ENCODE measurements at places on chromosomes 7 and 10.

DNA sequence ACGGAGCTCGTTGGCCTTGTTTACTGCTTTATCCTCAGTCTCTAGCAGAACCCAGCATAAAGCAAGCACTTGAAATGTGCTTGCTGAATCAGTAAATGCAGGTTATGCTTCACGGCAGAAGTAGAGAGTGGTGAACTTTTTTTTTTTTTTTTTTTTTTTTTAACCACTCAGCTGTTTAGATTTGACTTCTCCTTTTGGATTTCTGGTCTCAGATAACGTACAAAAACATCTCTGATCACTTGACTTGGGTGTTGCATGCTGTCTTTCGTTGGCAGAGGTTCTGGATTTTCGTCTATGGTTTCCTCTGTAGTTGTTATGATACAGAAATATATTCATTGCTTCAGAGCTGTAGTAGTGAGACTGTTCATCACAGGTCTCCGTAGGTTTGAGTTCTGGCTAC is 242.5 kb upstream of the HABP2 start:
- no peak for DNase-seq

- DNase-seq, result no peak
Measured at GRCh38 chr10:49751636-49752510, 10.2 kb downstream of the OGDHL start.

GRCh38 chr7:121006711-121007315 is 18.3 kb downstream of the CPED1 start:
- no peak for DNase-seq

DNA sequence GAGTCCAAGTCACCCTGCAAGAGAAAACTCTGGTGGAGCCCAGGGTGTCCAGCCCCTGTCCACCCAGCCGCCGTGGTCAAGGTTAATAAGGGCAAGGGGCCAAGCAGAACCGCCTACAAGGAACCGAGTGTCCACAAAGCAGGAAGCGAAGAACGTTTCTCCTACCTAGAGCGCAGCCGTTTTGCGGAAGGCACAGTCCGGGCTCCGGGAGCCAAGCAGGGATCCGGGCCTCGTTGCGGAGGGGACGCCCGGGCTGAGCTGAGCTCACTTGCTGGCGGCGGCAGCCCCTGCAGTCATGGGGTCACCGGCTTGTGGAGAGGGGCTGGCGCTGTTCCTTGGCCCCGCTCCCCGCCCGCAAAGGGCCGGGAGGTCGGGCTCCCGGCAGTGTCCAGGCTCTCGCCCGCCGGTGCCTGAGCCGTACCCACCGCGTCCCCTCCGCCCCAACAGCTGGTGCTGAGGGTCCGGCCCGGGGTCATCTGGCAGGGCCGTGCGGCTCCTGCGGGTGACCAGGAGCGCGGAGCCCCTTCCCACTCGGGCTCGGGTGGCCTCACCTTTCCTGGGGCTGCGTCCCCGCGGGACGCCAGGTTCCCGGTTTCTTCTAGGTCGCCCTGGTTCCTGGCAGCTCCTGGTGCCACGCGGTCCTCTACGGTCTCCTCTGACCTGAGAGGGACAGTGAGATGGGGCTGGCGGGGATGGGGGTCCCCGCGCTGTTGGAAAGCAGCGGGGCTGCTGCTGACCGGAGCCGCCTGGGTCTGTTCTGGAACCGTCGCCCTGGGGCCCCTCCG is 14.0 kb upstream of the ZNF273 start:
- peak; percentile 6 for DNase-seq

GRCh38 chr7:67947646-67948045 is 951.0 kb downstream of the TYW1 start:
- DNase-seq, result no peak

- DNase-seq, result no peak
Measured at GRCh38 chr10:114393482-114393881, 10.8 kb downstream of the AFAP1L2 start.

- DNase-seq, result no peak
Measured at GRCh38 chr10:12502526-12503274, 153.4 kb downstream of the CAMK1D start.

DNA sequence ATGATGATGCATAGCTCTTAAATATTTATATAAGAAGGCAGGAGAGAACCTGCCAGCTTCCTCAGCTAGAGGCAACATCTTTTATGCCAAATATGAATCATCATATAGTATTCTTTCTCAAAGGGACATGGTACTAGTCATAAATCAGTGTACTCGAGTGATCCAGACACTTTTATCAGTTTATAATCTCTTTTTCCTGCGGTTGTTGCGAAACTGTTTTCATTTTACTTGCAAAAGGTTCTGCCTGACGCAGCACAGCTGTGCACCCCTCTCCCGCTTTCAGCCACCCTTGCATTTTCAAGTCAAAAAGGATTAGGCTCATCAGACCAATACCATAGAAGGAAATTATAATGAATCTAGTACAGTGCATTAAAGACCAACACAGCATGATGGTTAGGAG is 332.3 kb upstream of the PRKCQ start:
- DNase-seq, result no peak

DNA sequence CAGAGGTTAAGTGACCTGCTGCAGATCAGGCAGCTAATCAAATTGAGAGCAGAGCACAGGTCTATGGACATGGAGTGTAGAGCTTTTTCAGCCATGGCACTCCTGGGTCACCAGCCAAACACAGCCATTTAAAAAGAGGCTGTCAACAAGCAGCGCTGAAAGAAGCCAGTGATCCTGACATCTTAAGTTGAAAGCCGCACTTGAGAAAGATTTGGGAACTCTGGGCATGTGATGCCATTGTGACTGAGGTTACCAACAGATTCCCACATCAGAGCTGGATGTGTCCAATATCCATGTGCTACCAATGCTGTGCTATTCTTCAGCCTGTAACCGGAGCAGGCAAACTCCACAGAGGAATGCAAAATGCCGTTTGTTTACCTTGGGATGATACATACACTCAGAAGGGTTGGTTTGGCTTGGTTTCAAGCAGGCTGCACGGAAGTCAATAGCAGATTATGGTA is 56.2 kb upstream of the ABLIM1 start:
- no peak for DNase-seq

- DNase-seq, result no peak
Measured at GRCh38 chr10:127195041-127195506, 1.3 kb downstream of the INSYN2A start.

DNA sequence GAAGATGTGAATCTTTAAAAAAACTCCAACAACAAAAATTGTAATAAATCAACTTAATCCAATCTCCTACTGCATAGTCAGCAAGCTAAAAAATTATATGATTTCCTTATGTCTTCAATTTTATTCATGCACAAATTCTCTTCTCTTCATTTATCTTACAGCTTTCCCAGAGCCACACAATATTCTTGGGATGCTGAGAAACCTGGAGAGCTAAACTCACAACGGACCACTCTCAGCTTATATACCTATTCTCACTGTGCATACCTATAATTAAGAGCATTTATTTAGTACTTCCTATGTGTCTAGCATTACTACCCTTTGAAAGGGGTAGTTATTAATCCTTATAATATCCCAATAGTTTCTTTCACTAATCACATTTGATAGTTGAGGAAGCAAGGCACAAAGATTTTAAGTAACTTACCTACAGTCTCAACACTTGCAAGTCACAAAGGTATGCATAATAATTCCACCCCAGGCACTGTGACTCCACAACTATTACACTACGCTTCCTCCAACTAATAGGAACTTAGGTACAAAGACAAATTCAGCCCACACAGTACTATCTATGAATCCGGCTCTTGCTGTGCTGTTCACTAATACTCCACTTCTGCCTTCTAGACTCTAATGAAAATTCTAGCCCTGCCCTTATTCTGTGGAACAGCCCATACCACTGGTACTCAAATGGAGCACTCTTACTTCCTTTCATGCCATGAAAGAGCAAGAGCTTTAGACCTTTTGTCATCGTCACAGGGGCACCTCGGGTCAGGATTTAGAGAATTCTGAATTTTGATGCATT is 5.1 kb downstream of the CCDC71L start:
- DNase-seq, result no peak

GRCh38 chr10:58385784-58386112 is 538 bp downstream of the TFAM start:
- peak; percentile 6 for DNase-seq

DNA sequence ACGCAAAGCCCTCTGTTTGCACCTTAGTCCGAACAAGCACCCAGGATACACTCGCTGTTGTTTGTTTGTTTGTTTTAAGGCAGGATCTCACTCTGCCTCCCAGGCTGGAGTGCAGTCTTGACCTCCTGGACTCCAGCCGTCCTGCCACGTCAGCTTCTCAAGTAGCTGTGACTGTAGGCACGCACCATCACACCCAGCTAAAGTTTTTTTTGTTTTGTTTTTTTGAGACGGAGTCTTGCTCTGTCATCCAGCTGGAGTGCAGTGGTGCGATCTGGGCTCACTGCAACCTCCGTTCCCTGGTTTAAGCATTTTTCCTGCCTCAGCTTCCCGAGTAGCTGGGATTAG is 76.8 kb downstream of the CTBP2 start:
- no peak for DNase-seq

GRCh38 chr10:48652344-48652743 is 32.3 kb upstream of the WDFY4 start:
- no peak for DNase-seq

DNA sequence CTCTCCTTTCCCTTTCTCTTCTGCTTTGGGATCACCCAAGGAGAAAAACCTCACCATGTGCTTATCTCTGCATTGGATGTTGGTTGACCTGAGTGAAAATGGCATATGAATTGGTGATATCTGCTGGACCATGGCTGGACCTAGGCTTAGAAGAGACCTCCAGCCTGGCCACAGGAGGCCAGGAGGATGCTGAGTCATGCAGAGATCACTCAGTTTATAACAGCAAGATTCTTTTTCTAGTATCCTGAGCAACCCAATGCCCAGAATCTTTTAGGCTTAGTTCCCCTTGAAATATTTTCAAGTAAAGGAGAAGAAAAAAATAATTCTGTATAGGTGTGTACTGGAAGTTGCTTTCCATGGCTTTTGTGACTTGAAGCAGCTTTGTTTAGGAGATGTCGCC is 236.3 kb downstream of the KLF6 start:
- DNase-seq, result no peak

GRCh38 chr7:49805371-49806007 is 32.1 kb downstream of the VWC2 start:
- DNase-seq, result no peak

DNA sequence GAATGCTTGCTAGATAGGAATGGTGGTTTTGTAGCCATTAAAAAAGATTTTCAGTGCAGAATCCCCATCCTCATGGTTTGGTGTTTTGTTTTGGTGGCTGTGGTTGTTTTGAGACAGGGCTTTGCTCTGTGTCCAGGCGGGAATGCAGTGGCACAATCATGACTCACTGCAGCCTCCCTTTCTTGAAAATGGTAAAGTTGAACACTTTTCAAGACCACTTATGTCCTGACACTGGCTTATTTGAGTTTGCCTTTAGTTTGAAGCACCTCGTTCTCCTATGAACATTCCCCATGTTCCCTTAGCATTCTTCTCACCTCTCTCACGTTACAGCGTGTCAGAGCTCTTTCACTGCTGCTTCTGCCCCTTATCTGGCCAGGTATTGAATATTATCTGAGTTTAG is 140.1 kb downstream of the LRRC4 start:
- no peak for DNase-seq

GRCh38 chr7:75925717-75926435 is 10.9 kb downstream of the POR start:
- DNase-seq, result no peak

DNA sequence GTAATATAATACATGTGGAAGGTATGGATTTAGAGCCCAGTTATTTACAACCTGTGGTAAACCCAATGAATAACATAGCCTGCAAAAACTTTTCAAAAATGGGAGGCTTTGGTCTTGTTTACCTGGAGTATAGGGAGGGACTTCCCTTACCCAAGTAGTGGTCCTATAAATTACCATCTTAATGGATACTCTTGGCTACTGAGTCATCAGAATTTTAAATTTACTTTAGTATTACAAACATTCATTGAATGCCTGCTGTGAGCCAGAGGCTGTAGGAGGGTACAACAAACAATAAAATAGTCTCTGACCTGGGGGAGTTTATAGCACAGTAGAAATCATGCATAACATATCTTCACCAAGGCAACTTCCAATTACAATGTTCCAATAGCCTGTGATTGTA is 365.1 kb downstream of the BBS9 start:
- DNase-seq, result no peak

DNA sequence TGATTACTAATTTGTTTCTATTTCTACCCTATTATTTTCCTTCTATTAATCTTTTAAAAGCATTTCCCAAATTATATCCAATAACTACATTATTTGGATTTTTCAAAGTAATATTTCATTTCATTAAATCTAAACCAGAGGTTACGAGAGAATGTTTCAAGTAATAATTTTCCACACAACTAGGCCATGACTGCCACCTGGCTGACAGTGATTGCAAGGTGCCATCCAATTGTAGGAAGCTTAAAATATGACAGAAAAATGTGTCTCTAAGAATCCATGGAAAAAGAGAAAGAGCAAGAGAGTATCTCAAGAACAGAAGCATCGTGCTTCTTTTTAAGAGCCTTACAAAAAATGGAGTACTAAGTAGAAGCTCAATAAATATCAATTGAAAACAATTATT is 48.7 kb downstream of the TPK1 start:
- no peak for DNase-seq
